ENCODE measurements at places on chromosomes 3 and 15.
A peak's percentile ranks its signal among the peaks of the same experiment; 100 is the strongest.

- DNase-seq = no peak
Measured at GRCh38 chr3:38739396-38739689, 76.7 kb downstream of the SCN10A start.

- no peak for DNase-seq
Measured at GRCh38 chr3:23365066-23365465, 161.9 kb downstream of the UBE2E2 start.

DNA sequence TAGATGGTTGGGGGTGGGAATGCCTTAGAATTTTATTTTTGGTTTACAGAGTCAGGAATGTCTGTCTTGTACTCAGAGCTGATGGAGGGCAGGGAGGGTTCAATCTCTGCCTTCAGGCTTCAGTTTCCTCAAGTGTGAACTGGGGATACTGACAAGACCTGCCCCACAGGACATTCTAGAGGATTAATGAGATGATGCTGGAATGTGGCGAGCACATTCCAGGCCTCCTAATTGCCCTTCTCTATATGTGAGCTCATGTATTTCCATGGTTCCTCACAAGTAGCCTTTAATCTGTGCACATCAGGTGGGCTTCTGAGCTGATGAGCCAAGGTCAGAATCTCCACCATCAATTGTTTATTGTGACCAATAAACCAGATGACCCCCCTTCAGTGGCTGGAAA lies 90.4 kb downstream of the CACNA2D3 start:
- no peak for DNase-seq

GRCh38 chr3:96483781-96484180 lies 330.6 kb upstream of the EPHA6 start:
- DNase-seq = no peak

- DNase-seq = no peak
Measured at GRCh38 chr15:25053000-25053815, 98.4 kb downstream of the SNRPN start.

DNA sequence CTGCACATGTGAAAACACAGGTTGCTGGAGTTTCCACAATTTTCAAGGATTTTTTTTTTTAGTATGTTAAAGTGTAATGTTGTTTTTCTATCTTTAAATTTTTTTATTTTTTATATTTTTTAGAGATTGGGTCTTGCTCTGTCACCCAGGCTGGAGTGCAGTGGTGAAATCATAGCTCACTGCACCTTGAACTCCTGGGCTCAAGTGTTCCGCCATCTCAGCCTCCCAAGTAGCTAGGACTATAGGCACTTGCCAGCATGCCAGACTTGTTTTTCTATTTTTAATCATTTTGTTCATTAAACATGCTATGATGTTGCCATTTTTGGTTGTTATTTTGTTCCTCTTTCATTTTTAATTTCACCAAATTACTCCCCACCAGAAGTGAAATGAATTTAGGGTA lies 16.7 kb upstream of the THUMPD3 start:
- no peak for DNase-seq

DNA sequence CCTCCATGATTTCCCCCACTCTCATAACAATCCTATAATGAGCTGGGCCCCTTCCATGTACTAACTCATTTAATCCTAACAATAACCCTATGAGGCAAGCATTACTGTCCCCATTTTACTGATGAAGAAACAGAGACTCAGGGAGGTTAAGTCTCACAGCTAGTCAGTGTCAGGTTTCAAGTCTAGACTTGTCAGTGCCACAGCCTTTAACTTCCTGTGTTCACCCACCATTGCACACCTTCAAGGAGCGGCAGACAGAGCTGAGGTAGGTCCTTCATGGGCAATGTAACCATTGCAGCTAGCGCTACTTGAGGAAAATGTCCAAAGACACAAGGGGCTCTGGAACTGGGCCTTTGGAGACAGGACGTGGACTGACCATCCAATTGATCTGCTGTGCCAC lies 105.8 kb upstream of the CTNNB1 start:
- DNase-seq = no peak

GRCh38 chr15:75455424-75455981 lies 4.0 kb upstream of the SIN3A start:
- DNase-seq = peak; percentile 78

GRCh38 chr3:67059443-67059842 lies 61.3 kb downstream of the KBTBD8 start:
- DNase-seq = no peak

- no peak for DNase-seq
Measured at GRCh38 chr15:61644550-61644949, 415.4 kb upstream of the RORA start.

DNA sequence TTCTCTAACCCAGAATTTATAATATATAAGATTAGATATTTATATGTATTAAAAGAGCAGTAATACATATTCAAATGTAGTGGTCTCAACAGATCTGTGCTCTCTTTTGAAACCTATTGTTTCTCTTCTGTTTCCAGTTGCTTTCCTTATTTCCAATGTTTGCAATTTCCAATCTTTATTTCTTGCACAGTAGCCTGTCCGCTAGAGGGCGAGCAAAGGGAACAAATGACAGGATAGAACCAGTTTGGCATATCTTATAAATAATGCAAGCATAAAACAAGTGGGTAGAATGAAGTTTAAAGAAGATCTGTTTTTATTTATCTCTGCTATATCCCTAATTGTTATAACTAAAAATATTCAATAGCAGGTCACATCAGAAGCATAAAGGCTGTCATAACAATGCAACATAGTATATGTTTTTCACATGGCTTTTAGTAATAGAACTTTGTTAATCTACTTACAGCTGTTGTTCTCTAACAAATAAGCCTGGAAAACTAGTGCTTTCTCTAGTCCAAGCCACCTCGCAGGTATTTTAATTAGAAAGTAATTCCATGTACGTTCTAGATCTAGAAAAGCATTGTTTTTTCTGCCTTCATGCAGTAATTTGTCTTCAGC lies 15.1 kb upstream of the TCAIM start:
- DNase-seq = no peak

- no peak for DNase-seq
Measured at GRCh38 chr15:95929232-95929846, 401.2 kb upstream of the NR2F2 start.

DNA sequence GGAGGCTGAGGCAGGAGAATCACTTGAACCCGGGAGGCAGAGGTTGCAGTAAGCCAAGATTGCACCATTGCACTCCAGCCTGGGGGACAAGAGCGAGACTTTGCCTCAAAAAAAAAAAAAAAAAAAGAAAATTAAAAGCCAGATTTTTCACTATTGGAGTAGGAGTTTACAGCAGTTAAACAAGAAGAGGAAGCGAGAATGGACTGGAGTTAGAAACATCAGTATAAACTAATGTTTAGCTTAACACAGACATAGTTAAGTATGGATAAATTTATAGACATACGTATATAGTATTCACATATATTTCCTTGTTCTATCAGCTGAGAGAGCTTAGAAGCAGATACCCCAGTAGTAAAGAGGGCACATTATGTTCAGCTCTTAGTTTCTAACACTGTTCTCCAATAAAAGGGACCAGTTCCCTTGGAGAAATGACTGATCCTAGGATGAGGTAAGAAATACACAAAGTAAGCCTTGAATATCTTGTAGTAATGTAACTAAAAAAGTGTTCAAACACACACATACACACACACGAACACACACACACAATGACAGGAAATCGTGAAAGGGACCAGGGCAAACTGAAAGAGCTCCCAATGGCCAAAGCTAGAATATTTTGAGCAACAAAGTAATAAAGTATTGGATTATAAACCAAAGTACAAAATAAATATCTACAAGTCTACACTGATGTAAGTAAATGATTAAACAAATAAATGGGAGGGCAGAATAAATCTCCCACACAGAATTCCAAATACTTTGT lies 25.1 kb downstream of the PIK3CB start:
- no peak for DNase-seq

DNA sequence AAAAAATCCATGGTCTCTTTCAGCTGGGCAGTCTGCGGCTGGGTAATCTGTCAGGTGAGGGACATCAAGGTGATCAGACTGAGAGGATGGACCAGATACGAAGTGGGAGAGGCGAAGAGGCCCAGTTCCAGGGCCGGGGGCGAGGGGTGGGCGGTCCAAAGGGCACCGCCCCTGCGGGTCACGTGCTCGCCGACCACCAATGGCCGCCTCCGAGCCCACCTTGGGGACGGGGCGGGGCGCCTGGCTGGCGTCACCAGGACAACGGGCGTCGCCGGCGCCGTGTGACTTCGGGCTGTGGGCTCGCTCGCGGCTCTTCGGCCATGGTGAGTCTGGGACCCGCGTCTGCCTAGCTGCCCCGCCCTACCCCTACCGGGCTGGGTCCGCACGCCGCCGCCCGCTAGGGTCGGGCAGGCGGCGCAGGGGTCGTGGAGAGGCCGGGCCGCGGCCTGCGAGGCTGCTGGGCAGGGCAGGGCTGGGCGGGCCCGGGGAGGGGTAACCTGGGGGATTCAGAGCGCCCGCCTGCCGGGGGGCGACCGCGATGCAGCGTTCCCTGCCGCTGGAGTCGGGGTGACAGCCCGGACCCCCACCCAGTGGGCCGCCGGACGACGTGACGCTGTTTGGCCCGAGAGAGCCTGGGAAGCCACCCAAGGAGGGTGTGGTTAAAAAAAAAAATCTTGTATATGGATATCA lies at the start of gene FBXL2:
TSS of gene FBXL2 (plus strand) at position 250 of the 690 bp plus-strand sequence. CDS start at position 321, 71 bp downstream.
- DNase-seq = no peak

- DNase-seq = no peak
Measured at GRCh38 chr3:129240436-129240835, 9.0 kb upstream of the COPG1 start.

GRCh38 chr3:4693620-4694019 lies 200.5 kb downstream of the ITPR1 start:
- no peak for DNase-seq

GRCh38 chr3:8603115-8603710 lies 41.4 kb downstream of the SSUH2 start:
- no peak for DNase-seq

GRCh38 chr3:149332227-149332765 lies 1.1 kb downstream of the TM4SF18 start:
- no peak for DNase-seq

- no peak for DNase-seq
Measured at GRCh38 chr3:120095979-120096426, 1.8 kb upstream of the GSK3B start.

DNA sequence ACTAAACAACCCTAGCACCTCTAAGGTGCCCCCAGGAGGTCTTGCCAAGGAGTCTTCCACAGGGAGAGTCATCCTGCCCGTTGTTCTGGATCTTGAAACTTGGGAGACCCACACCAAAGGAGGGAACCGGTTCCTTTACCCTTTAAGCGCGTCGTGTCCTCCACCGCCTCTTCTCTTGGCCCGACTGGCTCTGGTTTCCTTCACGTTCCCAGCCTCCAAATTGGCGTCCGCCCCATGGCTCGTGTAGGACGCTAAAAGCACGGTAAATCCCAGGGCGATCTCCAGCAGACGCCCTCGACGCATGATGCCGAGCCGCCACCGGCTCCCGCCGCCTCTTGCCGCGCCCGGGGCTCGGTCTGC lies 1.1 kb downstream of the FBN1 start:
- DNase-seq = no peak

DNA sequence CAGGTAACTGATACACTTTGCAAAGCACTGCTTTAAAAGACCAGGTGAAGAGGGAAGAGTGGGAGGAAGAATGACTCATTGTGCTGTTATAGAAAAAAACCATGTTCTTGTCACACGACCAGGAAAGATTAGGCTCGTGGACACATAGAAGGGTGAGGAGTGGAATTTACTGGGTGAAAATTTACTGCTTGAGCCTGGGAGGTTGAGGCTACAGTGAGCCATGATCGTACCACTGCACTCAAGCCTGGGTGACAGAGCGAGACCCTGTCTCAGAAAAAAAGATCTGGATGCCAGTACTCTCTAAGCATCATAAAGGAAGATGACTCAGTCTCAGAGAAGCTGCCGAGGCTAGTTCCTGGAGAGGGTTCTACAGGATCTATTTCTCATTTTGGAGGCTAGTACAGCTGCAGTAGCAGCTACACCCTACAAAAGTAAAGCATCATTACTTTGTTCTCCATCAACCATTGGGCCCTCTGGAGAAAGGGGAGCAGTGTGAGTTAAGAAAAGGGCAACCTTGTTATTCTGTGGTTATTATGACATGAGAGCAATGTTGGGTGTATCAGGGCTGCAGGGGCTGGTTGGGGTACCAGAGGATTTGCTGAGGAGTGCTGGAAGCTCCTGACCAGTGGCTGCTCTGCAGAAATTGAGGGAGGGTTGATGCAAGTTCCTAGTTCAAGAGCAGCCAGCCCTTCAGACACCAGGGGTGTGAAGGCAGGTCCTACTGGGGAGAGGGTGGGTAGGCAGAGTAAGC lies 75.4 kb downstream of the CMTM8 start:
- DNase-seq = peak; percentile 4

DNA sequence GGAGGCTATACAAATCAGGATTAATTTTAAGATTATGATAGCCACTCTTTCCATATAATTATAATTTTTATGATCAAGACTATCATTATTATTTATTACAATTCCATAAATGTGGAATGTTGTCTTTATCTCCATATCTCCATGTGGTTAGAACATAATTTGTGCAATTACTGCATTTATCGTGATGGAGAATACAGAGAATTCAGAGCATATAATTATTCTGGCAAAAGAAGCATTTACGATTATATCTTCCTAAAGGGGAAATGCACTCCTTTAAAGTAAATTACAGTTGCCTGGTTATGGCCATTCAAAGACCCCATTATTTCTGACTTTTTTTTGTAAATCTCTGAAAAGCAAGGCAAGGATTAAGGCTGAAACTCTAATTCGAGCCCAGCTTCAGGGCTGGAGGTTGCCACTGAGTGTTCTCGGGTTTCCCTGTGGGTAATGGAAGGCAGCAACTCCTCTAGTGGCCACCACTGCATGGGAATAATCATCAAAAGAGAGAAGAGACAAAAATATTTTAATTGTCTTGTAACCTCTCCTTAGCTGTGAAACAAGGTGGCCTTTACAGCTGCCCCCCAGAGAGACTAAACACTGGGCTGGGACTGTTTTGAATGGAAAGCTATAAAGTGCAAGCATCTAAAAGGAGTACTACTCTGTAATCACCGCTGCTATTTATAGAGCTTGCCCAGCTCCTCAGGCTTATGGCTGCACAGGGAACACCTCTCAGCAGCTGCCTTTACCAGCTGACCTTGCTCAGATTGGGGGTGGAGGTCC lies 59.8 kb upstream of the PRTG start:
- no peak for DNase-seq

DNA sequence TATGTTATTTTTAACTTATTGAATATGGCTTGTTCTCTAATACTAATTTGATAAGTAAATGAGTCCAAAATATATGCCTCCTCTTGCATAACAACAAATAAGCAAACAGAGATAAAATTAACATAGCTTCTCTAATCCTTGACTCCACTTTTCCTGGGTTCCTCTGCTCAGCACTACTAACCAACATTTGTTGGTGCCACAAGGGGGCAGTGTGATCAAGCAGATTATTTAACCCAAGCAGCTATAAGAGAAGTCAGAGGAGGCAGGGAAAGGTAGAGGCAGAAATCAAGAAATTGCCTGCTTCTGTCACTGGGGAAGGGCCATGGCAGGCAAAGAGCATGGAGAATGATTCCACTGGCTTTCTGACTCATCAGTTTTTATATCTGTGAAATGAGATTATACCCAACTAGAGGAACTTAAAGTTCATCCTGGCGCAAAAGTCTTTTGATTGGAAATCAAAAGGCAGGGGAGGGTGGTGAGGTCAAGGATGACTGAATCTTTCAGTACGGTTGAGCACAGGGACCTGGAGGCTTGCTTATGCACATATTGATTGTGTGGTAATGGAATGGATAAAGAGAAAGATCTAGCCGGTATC lies 152.2 kb downstream of the IGSF11 start:
- DNase-seq = peak; percentile 22
